ENCODE measurements at places on chromosomes 6 and 20. TPM values are rescaled to one million over a fixed set of nuclear protein-coding genes. Genes with fewer than 3 reads are reported as not detected.

Gene SLC16A10
- 6.4 TPM for total RNA-seq

Gene LHFPL5
- not detected for total RNA-seq

Gene MUCL3
- not detected for total RNA-seq

Gene NMBR
- not detected for total RNA-seq

Gene TPD52L1
- total RNA-seq, result not detected

All from activated CD8-positive, alpha-beta T cell treated with anti-CD3 and anti-CD28 coated beads, Interleukin-2, amount 10 ng/mL, durations not matched to agents 7 days and 5 days (primary cell).